Nephron progenitor cell (in vitro differentiated cells): ENCODE measurements at places on chromosomes 12 and 14.

DNA sequence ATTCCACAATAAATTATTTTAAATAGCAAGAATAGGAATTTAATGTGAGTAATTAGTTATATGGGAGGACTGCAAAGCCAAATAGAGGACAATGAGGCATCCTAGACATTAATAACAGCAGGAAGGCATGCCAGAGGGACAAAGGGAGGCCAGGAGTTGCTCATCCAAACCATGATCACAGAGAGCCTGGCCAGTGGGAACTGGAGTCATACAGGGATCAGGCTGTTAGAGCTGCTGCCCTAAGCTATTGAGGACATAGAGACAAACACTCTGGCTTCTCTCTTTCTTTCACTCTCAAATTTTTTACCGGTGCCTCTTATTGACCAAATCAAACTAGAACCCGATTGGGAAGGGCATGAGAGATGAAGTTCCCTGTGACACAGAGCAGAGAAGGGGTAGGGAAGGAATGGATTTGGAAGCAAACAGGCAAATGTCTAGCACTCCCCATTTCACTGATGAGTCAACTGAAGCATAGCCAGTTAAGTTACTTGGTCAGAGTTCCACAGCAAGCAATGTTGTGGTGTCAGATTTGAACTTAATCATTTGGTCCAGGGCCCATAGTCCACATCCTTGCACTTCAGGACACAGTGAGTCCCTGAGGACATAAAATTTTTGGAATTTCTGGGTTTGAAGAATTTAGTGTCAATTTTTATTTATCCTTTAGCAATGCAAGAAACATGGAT is 17.9 kb upstream of the CFAP54 start:
- peaks cover 14% of the 10 kb centered on the region for H3K4me1 ChIP-seq
- H3K4me3 ChIP-seq: no peak overlapping the region
- peaks cover 4% of the 10 kb centered on the region for H3K27me3 ChIP-seq
- no peak for DNase-seq

DNA sequence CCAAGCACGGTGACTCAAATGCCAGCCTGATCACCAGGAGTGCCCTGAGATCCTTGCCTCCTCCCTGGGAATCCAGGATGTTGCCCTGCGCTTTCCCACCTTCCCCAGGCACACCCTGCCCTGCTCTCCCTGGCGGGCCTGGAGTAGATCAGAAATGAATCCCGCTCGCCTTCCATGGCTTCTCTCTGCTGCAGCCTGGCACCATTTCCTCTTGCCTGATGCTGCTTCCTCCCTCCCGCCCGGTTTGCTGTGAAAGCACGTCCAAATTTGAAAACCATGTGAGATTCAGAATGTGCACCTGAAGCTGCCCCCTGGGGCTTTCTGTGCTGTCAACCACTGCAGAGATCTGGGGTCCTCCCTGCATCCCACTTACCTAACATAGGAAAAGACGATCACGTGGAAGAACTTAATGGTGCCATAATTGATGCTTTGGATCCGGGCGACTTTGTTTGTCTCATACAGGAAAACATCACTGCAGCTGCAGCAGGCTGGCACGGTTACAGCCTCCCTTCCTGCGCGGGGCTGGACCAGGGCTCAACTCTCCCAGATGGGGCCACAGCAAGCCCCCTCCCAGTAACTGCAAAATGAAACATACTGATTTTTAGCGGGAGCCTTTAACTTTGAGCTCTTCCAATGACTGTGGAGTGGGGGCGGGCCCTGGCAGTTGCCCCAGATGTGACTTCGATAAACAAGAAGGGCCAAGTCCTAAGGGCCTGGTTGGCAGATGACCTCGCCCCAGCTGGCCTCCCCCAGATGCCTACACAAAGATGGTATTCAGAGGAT is 24.9 kb upstream of the C12orf76 start:
- no peak for DNase-seq
- peaks cover 18% of the 10 kb centered on the region for H3K4me1 ChIP-seq
- H3K27ac ChIP-seq: no peak overlapping the region
- H3K4me3 ChIP-seq: no peak overlapping the region
- H3K36me3 ChIP-seq: no peaks in the 10 kb centered on the region
- peaks cover 32% of the 10 kb centered on the region for H3K27me3 ChIP-seq

DNA sequence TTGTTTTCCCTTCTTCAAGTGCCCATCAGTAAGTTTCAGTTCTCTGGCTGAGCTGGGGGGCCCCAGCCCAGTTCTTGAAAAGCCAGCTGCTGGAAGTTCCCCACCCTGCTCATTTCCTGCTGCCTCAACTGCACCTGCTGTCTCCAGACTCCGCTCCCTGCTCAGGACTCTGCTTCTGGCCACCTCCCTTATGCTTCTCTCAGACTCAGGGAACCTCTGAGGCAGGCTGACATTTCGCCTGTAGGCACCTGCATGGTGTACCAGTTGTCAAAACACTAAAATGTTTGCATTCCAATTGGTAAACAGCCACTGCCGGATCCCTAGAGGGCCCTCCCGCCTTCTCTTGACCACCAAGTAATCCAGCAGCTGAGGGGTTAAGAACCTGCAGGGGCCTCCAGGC is 136.5 kb upstream of the VRK1 start:
- DNase-seq: no peak
- peak overlapping the region; percentile 36 for H3K4me3 ChIP-seq
- H3K27ac ChIP-seq: no peak overlapping the region
- no peaks in the 10 kb centered on the region for H3K36me3 ChIP-seq
- peaks cover 21% of the 10 kb centered on the region for H3K4me1 ChIP-seq

DNA sequence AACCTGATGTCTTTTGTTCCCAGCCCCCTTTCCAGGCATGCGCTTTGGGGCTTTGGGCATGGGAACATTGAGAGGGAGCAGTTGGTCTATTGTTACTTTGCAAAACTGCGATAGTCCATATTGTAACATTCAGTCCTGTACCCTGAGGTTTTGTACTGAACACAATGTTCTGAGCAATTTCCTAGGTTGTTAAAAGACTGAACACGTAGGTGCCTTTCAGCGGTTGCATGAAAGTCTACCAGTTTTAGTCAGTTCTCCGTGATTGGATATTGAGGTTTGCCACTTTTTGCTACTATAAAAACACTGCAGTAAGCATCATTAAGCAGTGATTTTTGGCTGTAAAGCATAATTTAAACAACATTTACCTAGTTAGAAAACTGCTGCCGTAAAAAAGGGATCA is 20.1 kb downstream of the NGB start:
- no peaks in the 10 kb centered on the region for H3K36me3 ChIP-seq
- H3K4me1 ChIP-seq: peaks cover 12% of the 10 kb centered on the region
- no peak overlapping the region for H3K4me3 ChIP-seq
- H3K27ac ChIP-seq: no peak overlapping the region
- no peak for DNase-seq
- H3K27me3 ChIP-seq: peaks cover 43% of the 10 kb centered on the region

GRCh38 chr14:66036547-66036946 is 449.6 kb upstream of the CCDC196 start:
- DNase-seq: no peak
- no peak overlapping the region for H3K27ac ChIP-seq
- H3K4me1 ChIP-seq: peaks cover 12% of the 10 kb centered on the region

- no peak overlapping the region for H3K27ac ChIP-seq
- H3K27me3 ChIP-seq: no peaks in the 10 kb centered on the region
- peaks cover 5% of the 10 kb centered on the region for H3K4me1 ChIP-seq
These were observed 8.6 kb upstream of the NXPH4 start for GRCh38 chr12:57207731-57208630.

- peaks cover 4% of the 10 kb centered on the region for H3K4me1 ChIP-seq
- peaks cover 19% of the 10 kb centered on the region for H3K27me3 ChIP-seq
- no peak for DNase-seq
- H3K27ac ChIP-seq: no peak overlapping the region
These were observed 22.4 kb upstream of the KRT83 start for GRCh38 chr12:52343550-52343949.

DNA sequence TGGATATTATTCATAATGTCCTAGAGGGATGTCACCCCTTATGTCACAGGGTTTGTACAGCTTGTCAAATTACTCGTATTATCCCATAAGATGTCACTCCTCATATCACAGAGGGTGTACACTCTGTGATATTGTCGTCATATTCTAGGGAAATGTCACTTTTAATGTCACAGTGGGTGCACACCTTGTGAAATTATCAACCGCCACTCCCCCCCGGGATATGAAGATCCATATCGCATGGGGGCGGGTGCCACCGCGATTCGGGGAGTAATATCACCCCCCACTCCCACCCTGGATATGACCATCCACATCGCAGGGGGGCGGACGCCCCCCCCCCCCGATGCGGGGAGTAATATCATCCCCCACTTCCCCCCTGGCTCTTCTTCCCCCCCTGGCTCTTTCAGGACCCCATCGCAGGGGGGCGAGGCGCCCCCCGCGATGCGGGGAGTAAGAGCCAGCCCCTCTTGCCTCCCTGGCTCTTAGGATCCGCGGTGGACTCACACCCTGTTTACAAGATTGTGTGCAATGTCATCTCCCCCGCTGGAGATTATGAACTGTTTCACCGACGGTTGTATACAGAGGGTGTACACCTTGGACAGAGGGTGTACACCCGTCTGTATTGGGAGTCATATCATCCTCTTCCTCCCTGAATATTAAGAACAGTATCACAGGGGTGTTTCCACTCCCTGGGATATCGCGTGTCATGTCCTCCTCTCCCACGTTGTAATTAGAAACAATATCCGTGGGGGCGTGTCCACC is 92.8 kb downstream of the FRMD6 start:
- peaks cover 4% of the 10 kb centered on the region for H3K27me3 ChIP-seq
- no peak overlapping the region for H3K27ac ChIP-seq
- no peak for DNase-seq
- H3K36me3 ChIP-seq: no peaks in the 10 kb centered on the region
- no peak overlapping the region for H3K4me3 ChIP-seq
- H3K4me1 ChIP-seq: peaks cover 10% of the 10 kb centered on the region

- H3K4me1 ChIP-seq: peaks cover 5% of the 10 kb centered on the region
- H3K36me3 ChIP-seq: no peaks in the 10 kb centered on the region
- no peak overlapping the region for H3K27ac ChIP-seq
- H3K27me3 ChIP-seq: peaks cover 11% of the 10 kb centered on the region
- no peak for DNase-seq
These were observed 11.1 kb downstream of the GALNT16 start for GRCh38 chr14:69270795-69271708.

- peaks cover 3% of the 10 kb centered on the region for H3K27me3 ChIP-seq
- peak overlapping the region; percentile 90 for H3K4me3 ChIP-seq
- DNase-seq: no peak
- peak overlapping the region; percentile 98 for H3K27ac ChIP-seq
These were observed 418 bp downstream of the AMN1 start for GRCh38 chr12:31728289-31728916.

DNA sequence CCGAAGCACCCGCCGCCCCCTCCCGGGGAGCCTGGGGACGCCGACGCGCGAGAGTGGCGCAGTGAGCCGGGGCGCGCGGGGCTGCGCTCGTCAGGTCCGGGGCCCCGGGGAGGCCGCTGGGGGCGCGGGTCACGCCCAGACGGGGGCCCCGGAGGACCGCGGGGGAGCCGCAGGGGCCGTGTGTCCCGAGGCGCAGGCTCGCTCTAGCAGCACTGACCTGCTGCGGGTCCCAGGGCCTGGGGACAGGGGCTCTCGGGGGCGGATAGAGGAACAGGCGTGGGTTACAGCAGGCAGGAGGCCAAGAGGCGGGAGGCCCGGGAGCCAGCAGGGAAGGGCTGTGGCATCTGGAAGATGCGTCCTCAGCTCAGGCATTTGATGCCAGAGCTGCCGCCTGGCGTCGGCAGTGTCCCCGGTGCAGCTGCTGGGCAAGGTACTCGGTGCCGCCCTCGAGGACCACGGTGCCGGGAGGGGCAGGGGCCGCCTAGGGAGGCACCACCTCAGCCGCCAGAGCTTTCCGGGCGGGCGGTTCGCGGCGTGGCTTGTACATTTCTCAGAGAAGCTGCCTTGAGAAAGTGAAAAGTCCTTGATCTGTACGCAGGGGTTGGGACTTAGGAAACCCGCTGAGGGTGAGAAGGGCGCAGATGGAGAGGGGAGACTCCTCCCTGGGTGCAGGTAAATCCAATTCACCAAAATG is 1.2 kb downstream of the WNT5B start:
- peaks cover 9% of the 10 kb centered on the region for H3K36me3 ChIP-seq
- H3K4me3 ChIP-seq: peak overlapping the region; percentile 88
- H3K27ac ChIP-seq: peak overlapping the region; percentile 93
- H3K27me3 ChIP-seq: peaks cover 10% of the 10 kb centered on the region

DNA sequence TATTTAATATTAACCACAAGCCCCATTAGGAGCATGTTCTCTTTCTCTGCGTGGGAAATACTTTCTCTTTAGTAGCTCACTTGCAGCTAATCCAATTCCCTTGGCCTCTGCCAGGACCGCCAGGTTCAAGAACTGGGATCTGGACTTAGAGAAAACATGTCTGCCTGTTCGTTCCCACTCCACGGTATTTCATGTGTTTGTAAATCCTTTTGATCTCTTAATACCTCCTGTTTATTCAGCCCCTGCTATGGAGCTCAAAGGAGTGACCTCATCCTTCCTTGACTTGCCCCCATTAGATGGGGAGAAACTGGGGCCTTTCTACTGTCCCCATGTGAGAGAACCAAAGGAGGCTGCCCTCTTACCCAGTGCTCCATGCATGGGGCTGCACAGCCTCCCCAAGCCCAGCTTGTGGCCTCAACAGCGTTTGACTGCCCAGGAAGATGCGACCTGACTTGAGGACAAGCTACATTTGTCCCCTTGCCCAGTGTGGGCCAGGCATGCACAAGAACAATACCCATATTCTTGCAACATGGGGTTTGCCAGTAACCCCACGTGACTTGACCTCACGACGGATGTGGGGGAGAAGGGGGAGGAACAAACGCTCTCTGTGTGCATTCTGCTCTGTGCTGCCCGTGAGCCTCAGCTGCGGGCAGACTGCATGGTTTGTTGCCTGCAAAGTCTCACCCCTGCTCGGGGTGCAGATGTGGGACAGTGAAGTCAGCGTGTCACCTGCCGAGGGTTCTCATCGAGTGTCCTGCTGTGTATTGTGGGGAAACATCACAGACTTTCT is 30.3 kb downstream of the CD9 start:
- no peak for DNase-seq
- H3K27ac ChIP-seq: peak overlapping the region; percentile 94
- peak overlapping the region; percentile 32 for H3K4me3 ChIP-seq
- no peaks in the 10 kb centered on the region for H3K36me3 ChIP-seq

- no peaks in the 10 kb centered on the region for H3K27me3 ChIP-seq
- DNase-seq: peak; percentile 10
- H3K4me3 ChIP-seq: no peak overlapping the region
- no peak overlapping the region for H3K27ac ChIP-seq
These were observed 37.8 kb downstream of the SLCO1A2 start for GRCh38 chr12:21296751-21297406.

DNA sequence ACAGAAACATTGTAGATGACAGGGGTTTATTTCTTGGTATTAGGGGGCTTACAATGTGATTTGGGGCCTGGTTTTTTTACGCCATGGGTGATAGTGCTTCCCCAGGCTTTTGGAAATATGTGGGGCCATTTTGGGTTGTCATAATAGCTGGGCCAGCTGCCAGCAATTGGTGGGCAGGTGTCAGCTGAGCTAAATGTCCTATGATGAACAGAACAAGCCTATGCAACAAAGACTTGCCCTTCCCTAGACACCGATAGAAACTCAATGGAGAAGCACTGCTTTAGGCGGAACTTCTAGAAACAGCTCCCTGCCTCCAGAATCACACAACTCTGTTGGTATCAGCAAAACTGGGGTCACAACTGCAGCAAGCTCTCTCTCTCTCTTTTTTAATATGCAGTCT is 5.1 kb upstream of the B4GALNT1 start:
- no peaks in the 10 kb centered on the region for H3K36me3 ChIP-seq
- peaks cover 84% of the 10 kb centered on the region for H3K27me3 ChIP-seq
- H3K4me3 ChIP-seq: no peak overlapping the region
- DNase-seq: no peak
